ENCODE measurements at places on chromosomes 4 and X. TPM values are rescaled to one million over a fixed set of nuclear protein-coding genes. Genes with fewer than 3 reads are reported as not detected.

DNA sequence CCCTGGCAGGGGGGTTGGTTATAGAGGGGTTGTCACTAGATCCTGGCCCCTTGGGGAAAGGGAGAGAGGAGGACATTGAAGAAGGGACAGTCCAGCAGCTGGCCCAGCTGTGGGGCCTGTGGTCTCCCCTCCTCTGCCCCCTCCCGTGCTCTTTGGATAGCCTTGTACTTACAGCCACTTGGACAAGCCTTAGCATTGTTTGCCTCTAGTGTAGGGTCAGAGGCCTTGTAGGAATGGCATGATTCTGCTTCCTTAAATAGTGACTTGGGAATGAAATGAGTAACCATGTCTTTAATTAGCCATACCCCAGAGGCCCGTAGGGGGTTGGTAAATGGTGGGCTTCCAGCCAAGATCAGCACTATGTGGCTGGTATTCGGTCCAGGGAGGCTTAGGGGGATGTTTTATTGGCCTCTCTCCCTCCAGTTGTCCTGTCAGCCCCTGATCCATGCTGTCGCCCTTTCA is 230.6 kb downstream of the PTTG2 start:
- no peak for DNase-seq

DNA sequence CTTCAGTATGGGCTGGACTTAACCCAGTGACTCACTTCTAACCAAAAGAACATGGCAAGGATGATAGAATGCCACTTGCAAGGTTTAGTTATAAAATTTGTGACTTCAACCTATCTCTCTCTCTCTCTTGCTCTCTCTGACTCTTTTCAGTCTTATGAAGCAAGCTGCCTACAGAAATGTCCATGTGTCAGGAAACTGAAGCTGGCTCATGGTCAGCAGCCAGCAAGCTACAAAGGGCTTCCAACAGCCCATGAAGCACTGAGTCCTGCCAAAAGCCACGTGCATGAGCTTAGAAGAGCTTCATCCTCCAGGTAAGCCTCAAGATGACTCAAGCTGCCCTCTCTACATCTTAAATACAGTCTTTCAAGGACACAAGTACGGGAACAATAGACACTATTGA is 100.3 kb downstream of the HS3ST1 start:
- no peak for DNase-seq

Gene SAGE1
- not detected for total RNA-seq

Gene PDGFC
- 0.40 TPM for total RNA-seq

Gene CABS1
- total RNA-seq = not detected

Data from transverse colon (tissue), 4 donors.